ENCODE measurements at places on chromosomes 13 and 19. TPM values are rescaled to one million over a fixed set of nuclear protein-coding genes. Genes with fewer than 3 reads are reported as not detected.

Gene ATP4B
- not detected for total RNA-seq

Gene CGB3
- not detected for total RNA-seq

Gene VSTM2B
- not detected for total RNA-seq

Gene CCDC169
- total RNA-seq = 0.83 TPM

Gene APC2
- total RNA-seq = 1.7 TPM

Gene PNMA8C
- total RNA-seq = 0.17 TPM

Gene PODNL1
- total RNA-seq = 0.69 TPM

Gene UBL3
- total RNA-seq = 44.5 TPM

Gene TEX101
- not detected for total RNA-seq

Gene TLE6
- total RNA-seq = 0.75 TPM

Gene CPB2
- total RNA-seq = not detected

Gene CD70
- 0.52 TPM for total RNA-seq

Gene TSEN34
- total RNA-seq = 82.5 TPM

Gene ZNF578
- total RNA-seq = 2.5 TPM

Gene CLDN10
- total RNA-seq = 1.2 TPM

Gene RGS9BP
- 3.7 TPM for total RNA-seq

Gene ZNF439
- total RNA-seq = 6.6 TPM

Gene TMEM143
- total RNA-seq = 6.6 TPM

Gene CYP2A7
- not detected for total RNA-seq

Gene SYNGR4
- not detected for total RNA-seq

Gene MIR17HG
- total RNA-seq = 6.6 TPM

Gene PPP1R13L
- total RNA-seq = 16.8 TPM

Gene ONECUT3
- not detected for total RNA-seq

Gene LAIR1
- total RNA-seq = 23.4 TPM

Gene IFNL3
- total RNA-seq = not detected

Gene SPATA13
- total RNA-seq = 14.9 TPM

Gene OBI1
- total RNA-seq = 10.7 TPM

Gene CRLF1
- 41.5 TPM for total RNA-seq

Gene ZNF382
- 25.7 TPM for total RNA-seq

Gene ATP8B3
- total RNA-seq = 0.92 TPM

Gene METTL21C
- total RNA-seq = not detected

Gene APLP1
- 4.6 TPM for total RNA-seq

Gene ZNF541
- 0.23 TPM for total RNA-seq

Gene COMP
- 0.83 TPM for total RNA-seq

Gene KCNRG
- 2.7 TPM for total RNA-seq

Gene GRK1
- total RNA-seq = under 0.01 TPM

Gene GIPC3
- total RNA-seq = 5.0 TPM

Gene PABPC3
- under 0.01 TPM for total RNA-seq

Gene KBTBD6
- total RNA-seq = 7.9 TPM

Gene FAM216B
- not detected for total RNA-seq

Gene TINCR
- total RNA-seq = 2.9 TPM

Gene DAND5
- total RNA-seq = 0.83 TPM

Gene KCNJ14
- 0.52 TPM for total RNA-seq

Gene ZNF534
- total RNA-seq = 0.42 TPM

Gene PRR19
- not detected for total RNA-seq
